NCI-H345 (cell line): ENCODE measurements at places on chromosomes 16 and 17.

DNA sequence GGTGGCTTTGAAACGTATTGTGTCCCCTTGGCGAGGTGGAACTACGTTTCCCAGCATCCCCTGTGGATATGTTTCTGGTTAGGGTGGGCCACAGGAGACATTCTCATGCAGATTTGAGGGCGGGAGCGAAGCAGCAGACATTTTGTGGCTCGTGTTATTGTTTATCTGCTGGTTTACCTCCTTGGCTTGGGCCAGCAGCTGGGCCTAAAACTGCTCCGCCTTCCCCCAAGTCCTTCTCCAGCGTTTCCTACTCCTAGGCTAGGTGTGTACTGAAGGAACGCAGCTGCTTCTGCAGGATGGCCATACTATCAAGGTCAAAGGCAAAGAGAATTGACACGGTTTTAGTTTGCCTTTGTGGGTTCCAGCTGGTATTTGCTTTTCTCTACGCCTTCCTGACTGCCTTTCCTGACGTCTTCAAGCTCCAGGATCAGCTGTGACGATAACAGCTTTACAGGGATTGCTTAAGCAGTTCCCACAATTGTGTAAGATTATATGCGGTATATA lies 17.2 kb upstream of the WSB1 start:
- no peak for DNase-seq

- no peak for DNase-seq
Measured at GRCh38 chr17:4073983-4074830, 68.6 kb downstream of the ZZEF1 start.

DNA sequence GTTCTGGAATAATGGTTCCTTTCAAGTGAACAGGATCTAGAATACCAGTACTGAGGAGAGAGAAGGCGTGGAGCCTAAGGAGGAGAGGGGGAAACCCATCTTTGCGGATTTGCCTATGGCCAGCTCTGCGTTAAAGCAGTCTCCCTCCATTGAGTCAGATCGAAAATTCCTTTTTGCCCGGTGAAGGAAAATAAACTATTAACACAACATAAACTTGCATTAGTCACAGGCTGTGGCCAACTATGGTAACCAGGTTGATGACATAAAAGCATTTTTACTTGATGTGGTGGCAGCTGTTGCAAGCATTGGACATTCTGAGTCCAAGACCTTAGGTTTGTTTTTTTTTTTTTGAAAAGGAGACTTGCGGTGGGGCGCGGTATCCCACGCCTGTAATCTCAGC lies 8.9 kb downstream of the LDAF1 start:
- no peak for DNase-seq

DNA sequence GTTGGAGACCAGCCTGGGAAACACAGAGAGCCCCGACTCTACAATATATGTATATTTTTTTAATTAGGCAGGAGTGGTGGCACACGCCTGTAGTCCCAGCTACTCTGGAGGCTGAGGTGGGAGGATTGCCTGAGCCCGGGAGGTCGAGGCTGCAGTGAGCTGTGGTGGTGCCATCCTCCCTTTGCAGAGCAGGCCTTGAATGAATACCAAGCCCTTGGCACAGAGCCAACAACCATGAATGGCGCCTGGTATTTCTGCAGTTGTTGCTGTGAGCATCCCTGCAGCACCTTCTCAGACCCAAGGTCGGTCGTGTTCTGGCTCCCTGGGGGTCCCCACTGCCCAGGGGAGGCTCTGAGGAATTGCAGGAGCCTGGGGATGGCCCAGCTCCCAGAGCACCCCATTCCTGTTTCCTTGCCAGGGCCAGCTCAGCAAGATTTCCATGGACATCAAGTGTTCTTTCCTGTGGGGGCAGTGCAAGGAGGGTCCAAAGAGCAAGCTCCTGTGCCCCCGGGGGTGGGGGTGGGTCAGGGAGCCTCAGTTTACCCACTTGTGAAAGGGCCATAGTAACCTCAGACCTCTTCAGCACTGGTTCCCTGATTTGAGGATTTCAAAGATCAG lies 25.6 kb upstream of the RMI2 start:
- peak; percentile 60 for DNase-seq

- peak; percentile 83 for DNase-seq
Measured at GRCh38 chr17:67374329-67375053, 2.6 kb upstream of the PITPNC1 start.

DNA sequence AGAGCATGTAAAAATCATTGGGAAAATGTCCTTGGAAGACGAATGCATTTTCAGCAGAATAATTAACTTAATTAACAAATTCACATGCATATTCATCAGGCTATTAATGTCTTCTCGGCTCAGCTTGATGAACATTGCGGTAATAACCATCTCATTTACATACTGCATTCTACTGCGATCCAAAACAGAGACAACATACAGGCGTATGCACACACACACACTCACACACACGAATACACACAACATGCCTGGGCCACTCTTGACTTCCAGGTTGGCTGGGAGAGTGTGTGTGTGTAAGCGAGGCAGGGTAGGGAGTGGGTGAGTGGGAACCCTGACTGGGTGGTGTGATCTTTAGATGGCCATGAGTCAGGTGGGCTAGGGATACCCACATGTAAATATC lies 44.7 kb downstream of the NEUROD2 start:
- no peak for DNase-seq

- DNase-seq, result peak; percentile 45
Measured at GRCh38 chr16:14013571-14014283, 57.4 kb upstream of the MRTFB start.

- no peak for DNase-seq
Measured at GRCh38 chr17:896454-896853, 83.1 kb downstream of the NXN start.

GRCh38 chr17:27598337-27599050 lies 32.5 kb upstream of the LGALS9 start:
- no peak for DNase-seq

GRCh38 chr16:14111713-14112538 lies 40.8 kb downstream of the MRTFB start:
- DNase-seq, result peak; percentile 76

DNA sequence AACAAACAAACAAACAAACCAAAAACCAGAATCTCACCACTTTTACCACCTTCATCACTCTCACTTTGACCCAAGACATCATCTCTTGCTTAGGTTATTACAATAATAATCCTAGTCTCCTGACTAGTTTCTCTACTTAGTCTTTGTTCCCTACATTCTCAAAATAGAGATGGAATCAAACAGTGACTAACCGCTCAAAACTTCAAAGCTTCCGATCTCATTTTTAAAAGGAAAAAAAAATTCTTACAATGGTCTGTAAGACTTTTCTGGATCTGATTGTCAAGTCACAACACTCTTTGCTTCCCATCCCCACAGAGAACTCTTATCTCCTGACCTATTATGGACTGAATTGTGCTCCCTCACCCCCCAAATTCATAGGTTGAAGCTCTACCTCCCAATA lies 60.9 kb downstream of the SPAG9 start:
- no peak for DNase-seq
